ENCODE measurements at places on chromosomes 6 and 20.
A peak's percentile ranks its signal among the peaks of the same experiment; 100 is the strongest.

GRCh38 chr6:10411971-10412460 is 2.9 kb downstream of the TFAP2A start:
- no peak for DNase-seq

DNA sequence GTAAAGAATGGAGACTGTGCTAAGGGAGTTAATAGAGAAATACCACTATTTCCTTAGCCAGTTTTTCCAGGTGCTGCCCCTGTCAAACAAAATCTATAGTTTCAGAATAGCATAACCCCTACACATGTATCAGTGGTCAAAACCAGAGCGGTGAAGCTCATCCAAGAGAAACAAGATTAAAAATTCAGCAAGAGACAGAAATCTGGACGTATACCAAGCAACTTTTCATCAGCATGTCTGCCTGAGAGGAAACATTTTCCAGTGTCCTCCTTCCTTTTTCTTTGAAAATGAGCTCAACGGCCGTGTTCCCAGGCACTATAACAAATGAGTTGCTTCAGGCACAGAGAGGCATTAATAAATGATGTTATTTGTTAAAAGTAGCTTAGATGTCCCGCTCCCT is 416.5 kb downstream of the BCKDHB start:
- DNase-seq, result no peak

- no peak for DNase-seq
Observed at GRCh38 chr6:156407334-156407733, 369.8 kb upstream of the ARID1B start.

DNA sequence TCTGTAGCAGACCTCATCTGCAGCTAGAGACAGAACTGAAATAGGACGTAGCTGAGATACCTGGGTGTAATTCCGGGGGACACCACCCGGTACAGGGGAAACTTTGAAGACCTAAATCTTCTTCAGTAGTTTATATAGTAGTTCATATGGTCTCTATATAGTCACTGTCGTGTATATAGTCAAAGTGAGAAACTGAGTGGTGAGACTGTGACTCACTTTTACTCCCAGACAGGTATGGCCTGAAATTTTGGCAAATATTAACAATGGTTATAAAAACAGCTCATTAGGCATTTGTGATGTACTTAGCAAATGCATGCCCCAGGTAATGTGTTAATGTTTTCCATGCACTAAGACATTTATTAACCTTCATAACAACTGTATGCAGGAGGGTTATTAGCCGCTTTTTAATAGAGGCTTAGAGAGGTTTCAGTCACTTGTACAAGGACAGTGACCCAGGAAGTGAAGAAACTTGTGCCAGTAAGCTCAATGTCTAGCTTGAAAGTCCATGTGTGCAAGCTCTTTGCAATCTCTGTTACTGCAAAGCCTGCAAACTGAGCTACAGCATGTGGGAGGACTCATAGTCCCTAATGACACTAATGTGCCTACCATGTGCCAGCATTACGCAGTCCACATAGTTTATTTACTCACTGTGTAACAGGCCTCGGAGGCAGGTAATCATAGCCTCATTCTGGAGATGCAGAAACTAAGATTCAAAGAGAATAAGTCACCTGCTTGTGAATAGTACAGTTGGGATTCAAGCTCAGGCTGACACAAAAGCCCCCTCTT is 165.4 kb upstream of the CHD6 start:
- no peak for DNase-seq

GRCh38 chr20:25280051-25280573 is 32.2 kb downstream of the PYGB start:
- no peak for DNase-seq

GRCh38 chr6:35754452-35755277 is 17.8 kb downstream of the ARMC12 start:
- peak; percentile 65 for DNase-seq

DNA sequence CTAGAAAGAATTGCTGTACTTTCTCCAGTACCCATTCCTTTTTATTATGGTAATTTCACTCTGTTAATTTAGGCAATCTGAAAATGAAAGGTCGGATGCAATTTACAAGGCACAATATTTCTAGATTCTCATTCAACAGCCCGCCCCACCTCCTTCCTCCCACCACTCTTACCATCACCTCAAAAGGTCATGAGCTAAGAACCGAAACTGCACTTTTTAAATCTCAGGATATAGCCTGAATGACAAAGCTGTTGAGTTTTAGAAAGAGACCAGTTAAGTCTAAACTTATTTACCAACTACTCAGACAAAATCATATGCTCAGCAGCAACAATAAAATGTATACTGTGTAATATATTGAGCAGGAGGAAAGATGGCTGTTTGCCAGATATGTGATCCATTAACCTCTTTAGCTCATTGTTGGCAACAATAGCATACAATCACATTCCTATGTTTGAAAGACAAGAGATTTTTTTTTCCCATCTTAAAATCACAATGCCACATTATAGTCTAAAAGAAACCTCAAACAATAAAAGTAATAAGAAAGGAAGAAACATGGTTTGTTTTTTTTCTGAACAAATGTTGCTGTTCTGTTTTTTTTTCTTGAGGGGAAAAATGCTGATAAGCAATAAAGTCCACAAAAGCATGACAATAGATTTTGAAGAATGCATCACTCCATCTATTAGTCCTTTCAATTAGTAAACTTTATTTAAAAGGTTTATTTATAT is 1.6 kb upstream of the HS3ST5 start:
- no peak for DNase-seq

DNA sequence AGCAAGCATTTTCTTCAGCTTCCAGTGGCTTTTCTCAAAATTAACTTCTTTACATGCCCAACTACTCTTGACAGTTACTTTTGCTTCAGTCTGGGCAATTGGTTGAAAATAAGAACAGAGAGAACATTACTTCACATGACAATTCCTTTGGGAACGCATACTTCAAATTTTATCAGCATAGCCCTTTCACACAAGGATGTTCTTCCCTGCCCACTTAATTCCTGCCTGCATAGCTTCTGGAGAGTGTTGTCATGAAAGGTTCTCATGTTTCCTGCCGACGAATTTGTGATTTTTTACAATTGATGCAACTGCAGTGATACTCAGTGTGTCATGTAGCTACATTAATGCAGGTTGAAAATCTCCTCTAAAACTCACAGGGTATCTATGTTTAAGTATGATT is 22.0 kb upstream of the SNRNP48 start:
- no peak for DNase-seq

Data from NCI-H187 treated with DMSO at 0.1 percent for 48 hours (cell line).